ENCODE measurements at places on chromosomes 6 and 20.

DNA sequence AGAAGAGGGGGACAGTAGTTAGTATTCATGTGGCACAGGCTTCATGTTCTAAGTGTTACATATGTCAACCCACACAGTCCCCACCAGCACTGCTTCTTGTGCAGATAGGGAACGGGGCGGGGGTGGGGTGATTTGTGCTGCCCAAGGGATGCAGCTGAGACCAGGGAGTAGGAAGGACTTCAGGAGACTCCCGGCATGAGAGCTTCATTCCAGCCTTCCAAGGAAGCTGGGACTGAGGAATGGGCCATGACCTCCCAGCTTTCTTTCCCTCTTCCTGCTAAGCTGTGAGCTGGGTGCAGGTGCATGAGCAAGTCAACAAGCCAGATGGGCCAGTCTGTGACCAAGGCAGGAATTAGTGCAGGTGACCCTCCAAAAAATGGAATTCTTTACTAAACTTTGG lies 9.2 kb downstream of the BEND3 start:
- DNase-seq: no peak

DNA sequence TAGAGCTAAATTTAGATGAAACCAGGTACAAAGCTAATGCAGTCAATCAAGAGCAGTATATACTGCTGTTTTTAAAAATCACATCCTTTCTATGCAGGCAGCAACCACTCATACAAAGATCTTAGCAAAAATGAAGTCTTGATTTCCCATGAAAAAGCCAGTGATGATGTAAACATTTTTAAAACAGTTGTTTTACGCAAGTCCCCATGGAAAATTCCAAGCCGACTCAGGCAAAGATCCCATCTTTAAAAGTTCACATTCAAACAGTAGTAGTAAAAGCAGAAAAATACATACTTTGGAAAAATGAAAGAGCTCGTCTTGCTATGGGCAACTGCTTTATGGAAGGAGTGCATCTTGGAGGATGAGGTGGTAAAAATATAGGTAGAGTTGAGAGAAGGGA lies 84.0 kb downstream of the RCAN2 start:
- DNase-seq: no peak

GRCh38 chr20:5974531-5974930 lies 24.1 kb downstream of the MCM8 start:
- no peak for DNase-seq

- no peak for DNase-seq
Observed at GRCh38 chr6:42431356-42431755, 20.4 kb downstream of the TRERF1 start.

DNA sequence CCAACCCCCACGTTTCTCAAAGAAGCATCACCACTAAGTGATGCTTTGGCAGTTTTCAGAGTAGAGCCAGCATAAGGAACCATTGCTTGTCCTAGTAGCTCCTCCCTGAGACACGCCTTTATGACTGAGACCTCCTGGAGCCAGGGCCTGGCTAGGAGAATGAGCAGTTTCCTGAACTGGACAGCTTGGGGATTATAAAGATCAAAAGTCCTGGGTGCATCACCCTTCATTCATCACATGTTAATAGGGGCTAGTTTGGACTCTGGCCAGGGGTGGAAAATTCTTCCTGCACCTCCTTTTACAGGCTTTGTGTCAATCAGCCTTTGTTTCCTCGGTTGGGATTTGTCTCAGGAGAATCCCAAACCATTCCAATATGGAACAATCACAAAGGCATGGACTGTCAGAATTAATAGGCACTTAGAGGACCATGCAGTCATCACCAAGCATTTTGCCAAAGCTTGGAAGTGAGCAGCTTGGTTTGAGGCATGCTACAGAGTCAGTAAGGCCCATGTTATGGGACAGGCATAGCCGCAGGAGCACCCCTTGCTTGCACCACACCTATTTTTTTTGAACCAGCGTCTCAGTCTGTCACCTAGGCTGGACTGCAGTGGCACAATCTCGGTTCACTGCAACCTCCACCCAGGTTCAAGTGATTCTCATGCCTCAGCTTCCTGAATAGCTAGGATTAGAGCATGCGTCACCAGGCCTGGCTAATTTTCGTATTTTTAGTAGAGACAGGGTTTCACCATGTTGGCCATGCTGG lies 64.9 kb upstream of the TGM3 start:
- no peak for DNase-seq

- peak; percentile 45 for DNase-seq
Observed at GRCh38 chr6:139109558-139109957, 25.3 kb upstream of the HECA start.

- no peak for DNase-seq
Observed at GRCh38 chr6:1137849-1138248, 174.0 kb upstream of the FOXQ1 start.

- peak; percentile 72 for DNase-seq
Observed at GRCh38 chr20:36754656-36755222, 8.8 kb upstream of the NDRG3 start.

GRCh38 chr6:162485464-162485863 lies 242.1 kb downstream of the PRKN start:
- no peak for DNase-seq

GRCh38 chr6:33577106-33577535 lies 3.0 kb downstream of the BAK1 start:
- peak; percentile 35 for DNase-seq

GRCh38 chr20:17494201-17494600 lies 37.0 kb downstream of the BFSP1 start:
- no peak for DNase-seq

DNA sequence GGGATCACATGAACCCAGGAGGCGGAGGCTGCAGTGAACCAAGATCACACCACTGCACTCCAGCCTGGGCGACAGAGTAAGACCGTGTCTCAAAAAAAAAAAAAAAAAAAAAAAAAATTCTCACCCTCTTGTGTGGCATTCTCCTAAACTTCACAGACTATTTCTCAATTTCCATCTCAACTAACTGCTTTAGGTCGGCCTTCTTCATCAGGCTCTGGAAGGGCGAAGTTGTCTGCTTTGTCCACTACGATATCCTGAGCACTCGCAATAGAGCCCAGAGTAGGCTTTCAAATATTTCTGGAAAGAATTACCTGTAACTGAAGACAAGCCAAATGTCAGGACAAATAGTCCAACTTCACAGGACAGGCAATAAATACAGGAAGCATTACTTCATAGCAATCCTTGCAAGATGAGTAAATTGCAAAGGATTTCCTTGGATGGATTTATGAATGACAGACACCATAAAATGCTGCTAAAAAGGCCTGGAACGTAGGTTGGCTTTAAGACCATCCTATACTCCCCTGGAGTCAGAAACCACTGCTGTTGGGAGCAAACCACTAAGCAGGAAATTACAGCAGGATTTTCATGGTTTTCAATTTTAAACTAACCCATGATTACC lies 116.3 kb upstream of the SLC2A12 start:
- DNase-seq: no peak

- no peak for DNase-seq
Observed at GRCh38 chr20:58277578-58278472, 31.7 kb upstream of the RAB22A start.

DNA sequence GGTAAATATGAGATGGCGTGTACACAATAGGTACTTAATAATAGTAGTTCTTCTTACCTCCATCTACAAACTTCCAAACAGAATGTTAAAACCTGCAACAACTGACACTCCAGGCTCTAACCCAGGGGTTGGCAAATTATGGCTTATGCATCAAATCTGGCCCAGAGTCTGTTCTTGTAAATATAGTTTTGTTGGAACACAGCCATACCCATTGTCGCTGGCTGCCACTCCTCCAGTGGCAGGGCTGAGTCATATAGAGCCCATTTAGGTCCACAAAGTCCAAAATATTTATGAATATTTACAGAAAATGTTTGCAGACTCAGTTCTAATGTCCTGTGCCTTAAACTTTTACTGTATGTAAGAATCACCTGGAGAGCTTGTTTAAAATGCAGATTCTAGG lies 69.9 kb upstream of the BTBD3 start:
- no peak for DNase-seq

GRCh38 chr6:102149191-102149590 lies 755.7 kb downstream of the GRIK2 start:
- DNase-seq: no peak

GRCh38 chr6:16230953-16231352 lies 7.4 kb upstream of the GMPR start:
- DNase-seq: no peak
